ENCODE measurements at places on chromosomes 2 and 18. TPM values are rescaled to one million over a fixed set of nuclear protein-coding genes. Genes with fewer than 3 reads are reported as not detected.

The MFSD2B gene
- 0.39 TPM for total RNA-seq

The STARD6 gene
- not detected for total RNA-seq

The CD226 gene
- total RNA-seq, result 1.2 TPM

The IFIH1 gene
- 7.0 TPM for total RNA-seq

The CSRNP3 gene
- 0.05 TPM for total RNA-seq

The TSPYL6 gene
- total RNA-seq, result not detected

The COL5A2 gene
- total RNA-seq, result 2.3 TPM

The IL36A gene
- total RNA-seq, result not detected

The TRIM54 gene
- total RNA-seq, result 2.0 TPM

The RAD51AP2 gene
- 0.10 TPM for total RNA-seq

The ZNF142 gene
- total RNA-seq, result 29.2 TPM

The VIL1 gene
- 0.49 TPM for total RNA-seq

The FEV gene
- total RNA-seq, result not detected

DNA sequence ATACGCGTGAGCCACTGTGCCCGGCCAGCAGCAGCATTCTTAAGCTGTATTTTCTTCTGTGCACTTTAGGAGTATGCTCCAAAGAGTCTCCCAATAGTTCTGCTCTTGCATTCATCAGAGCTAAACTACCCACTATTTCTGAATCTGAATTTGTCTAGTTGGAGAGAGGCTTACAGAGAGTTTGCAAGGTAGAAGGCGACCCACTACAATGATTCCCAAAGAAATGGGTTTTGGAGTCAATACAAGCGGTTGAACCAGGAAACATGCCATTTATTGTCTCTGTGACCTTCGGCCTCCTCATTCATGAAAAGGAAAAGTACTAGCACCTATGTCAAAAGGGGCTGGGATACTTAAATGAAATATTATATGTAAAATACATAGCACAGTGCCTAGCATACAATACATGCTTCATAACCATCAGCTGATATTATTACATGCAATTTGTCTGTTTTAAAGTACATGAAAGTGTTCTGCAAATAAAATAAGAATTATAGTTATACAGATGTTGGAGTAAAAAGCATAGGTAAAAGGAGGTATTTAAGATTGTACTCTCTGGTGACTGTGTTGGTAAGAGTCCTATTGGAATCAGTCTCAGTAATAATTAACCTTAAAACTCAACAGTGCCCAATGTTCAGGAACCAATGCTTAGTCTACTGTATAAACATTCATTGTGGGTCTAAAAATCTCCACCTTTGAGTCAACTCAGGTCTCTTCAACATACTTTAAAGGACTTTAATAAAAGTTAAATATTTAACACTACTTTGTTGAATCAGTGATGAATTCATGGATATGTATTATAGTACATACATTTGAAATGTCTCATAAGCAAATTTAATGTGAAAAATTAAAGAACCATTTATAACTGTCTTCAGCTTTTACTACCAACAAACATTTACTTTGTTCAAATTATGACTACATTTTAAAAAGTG is 89.8 kb upstream of the GRB14 start:
- H3K27me3 ChIP-seq, result no peaks in the 10 kb centered on the region
- no peaks in the 10 kb centered on the region for H3K4me1 ChIP-seq
- no peaks in the 10 kb centered on the region for H3K36me3 ChIP-seq
- H3K4me3 ChIP-seq, result no peak overlapping the region
- no peak overlapping the region for H3K27ac ChIP-seq

GRCh38 chr2:60118061-60118460 is 435.4 kb downstream of the BCL11A start:
- no peak for DNase-seq
- no peak overlapping the region for H3K4me3 ChIP-seq
- no peak overlapping the region for H3K27ac ChIP-seq
- H3K36me3 ChIP-seq, result no peaks in the 10 kb centered on the region
- no peaks in the 10 kb centered on the region for H3K4me1 ChIP-seq
- no peaks in the 10 kb centered on the region for H3K27me3 ChIP-seq

GRCh38 chr2:215324811-215325210 is 13.0 kb downstream of the ATIC start:
- H3K4me3 ChIP-seq, result no peak overlapping the region
- no peak overlapping the region for H3K27ac ChIP-seq
- peaks cover 36% of the 10 kb centered on the region for H3K36me3 ChIP-seq
- no peaks in the 10 kb centered on the region for H3K27me3 ChIP-seq

- no peak overlapping the region for H3K4me3 ChIP-seq
- no peak overlapping the region for H3K27ac ChIP-seq
- DNase-seq, result no peak
- H3K36me3 ChIP-seq, result no peaks in the 10 kb centered on the region
- H3K27me3 ChIP-seq, result peaks cover 41% of the 10 kb centered on the region
These were observed 213.3 kb downstream of the ACKR3 start for GRCh38 chr2:236782938-236783337.

GRCh38 chr2:20665243-20666004 is 1.5 kb upstream of the GDF7 start:
- no peak for DNase-seq
- peaks cover 29% of the 10 kb centered on the region for H3K27me3 ChIP-seq
- no peak overlapping the region for H3K27ac ChIP-seq
- H3K36me3 ChIP-seq, result no peaks in the 10 kb centered on the region
- H3K4me3 ChIP-seq, result no peak overlapping the region

GRCh38 chr18:54184836-54185235 is 39.6 kb downstream of the MBD2 start:
- H3K4me3 ChIP-seq, result no peak overlapping the region
- H3K27ac ChIP-seq, result no peak overlapping the region
- H3K4me1 ChIP-seq, result no peaks in the 10 kb centered on the region
- DNase-seq, result no peak
- H3K36me3 ChIP-seq, result peaks cover 10% of the 10 kb centered on the region

- peak; percentile 21 for DNase-seq
- no peak overlapping the region for H3K27ac ChIP-seq
- H3K4me1 ChIP-seq, result no peaks in the 10 kb centered on the region
- no peak overlapping the region for H3K4me3 ChIP-seq
These were observed 17.9 kb downstream of the LCT start for GRCh38 chr2:135818937-135819610.

DNA sequence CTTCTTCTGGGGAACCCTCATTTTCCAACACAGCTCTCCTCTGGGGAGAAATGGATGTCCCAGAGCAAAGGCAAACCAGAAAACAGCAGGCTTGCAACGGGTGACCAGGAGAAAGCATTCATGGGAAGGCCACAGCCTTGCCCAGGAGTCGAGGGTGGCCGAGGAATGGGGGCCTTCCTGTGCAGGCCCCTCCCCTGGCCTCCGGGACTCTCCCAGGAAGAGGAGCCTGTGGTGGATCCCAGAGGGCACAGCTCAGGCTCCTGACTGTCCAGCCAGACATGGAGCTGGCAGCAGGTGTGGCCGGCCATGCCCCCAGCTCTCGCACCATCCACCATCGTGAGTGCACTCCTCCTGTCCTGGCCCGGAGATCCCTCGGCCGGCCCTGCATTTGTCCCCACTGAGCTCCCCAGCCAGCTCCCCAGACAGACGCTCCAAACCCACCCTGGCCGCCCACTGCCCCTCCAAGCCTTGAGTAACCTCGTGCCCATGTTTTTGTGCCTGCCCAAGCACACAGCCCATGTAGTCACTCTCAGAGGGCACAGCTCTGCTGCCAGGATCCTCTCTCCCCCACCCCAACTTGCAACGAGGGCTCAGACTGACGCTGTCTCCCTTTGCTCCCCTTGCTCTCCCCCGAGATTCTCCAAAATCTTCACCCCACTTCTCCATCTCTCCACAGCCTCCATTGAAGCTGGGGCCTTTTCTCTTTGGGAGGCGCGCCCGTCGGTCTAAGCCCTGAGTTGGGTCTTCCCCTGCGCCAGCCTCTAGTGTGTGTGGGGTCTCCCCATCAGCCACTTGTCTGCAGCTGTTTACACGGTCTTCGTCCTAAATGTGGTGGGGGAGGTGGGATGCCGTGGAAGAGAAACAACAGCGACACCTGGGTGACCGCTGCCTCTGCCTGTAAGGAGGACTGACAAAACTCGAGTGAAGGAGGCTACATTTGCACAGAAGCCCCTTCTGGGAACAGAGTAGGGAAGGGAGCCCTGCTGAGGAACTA is 9.8 kb downstream of the PRLH start:
- DNase-seq, result no peak
- H3K4me3 ChIP-seq, result peak overlapping the region; percentile 24
- H3K27ac ChIP-seq, result peak overlapping the region; percentile 64
- H3K4me1 ChIP-seq, result peaks cover 12% of the 10 kb centered on the region

- no peak overlapping the region for H3K27ac ChIP-seq
- H3K4me1 ChIP-seq, result peaks cover 4% of the 10 kb centered on the region
- no peak overlapping the region for H3K4me3 ChIP-seq
- H3K36me3 ChIP-seq, result no peaks in the 10 kb centered on the region
These were observed 124.7 kb downstream of the PPP1R1C start for GRCh38 chr2:182110347-182110746.

GRCh38 chr2:190563109-190563508 is 28.6 kb upstream of the NEMP2 start:
- H3K27me3 ChIP-seq, result no peaks in the 10 kb centered on the region
- no peak overlapping the region for H3K27ac ChIP-seq
- H3K4me3 ChIP-seq, result no peak overlapping the region
- DNase-seq, result no peak

- H3K4me1 ChIP-seq, result no peaks in the 10 kb centered on the region
- no peak for DNase-seq
- no peaks in the 10 kb centered on the region for H3K27me3 ChIP-seq
These were observed 54.5 kb downstream of the FAM124B start for GRCh38 chr2:224347176-224348051.

GRCh38 chr2:84781942-84782716 is 98.8 kb downstream of the TRABD2A start:
- DNase-seq, result peak; percentile 8
- no peak overlapping the region for H3K4me3 ChIP-seq
- 0 out of 2 replicates have a peak, but pooled peaks cover 2% of the 10 kb centered on the region for H3K4me1 ChIP-seq

DNA sequence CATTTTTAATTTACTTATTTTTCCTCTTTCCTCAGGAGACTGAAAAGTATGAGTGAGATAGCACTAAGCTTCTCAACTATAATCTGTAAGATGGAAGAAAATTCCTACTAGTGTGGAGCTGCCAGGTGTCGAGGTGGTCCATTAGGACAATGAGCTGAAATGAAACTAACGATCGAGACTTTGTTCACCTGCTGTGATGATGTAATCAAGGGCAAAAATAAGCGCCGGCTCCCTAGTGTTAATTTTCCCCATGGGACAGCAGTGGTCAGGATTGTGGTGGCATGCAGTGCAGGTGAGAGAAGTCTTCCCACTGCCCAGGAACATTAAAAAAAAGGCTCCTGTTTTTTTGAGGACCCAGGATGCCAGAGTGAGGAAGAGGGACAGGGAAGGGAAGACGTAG is 859.1 kb upstream of the GCFC2 start:
- no peak overlapping the region for H3K4me3 ChIP-seq
- H3K4me1 ChIP-seq, result no peaks in the 10 kb centered on the region
- H3K27me3 ChIP-seq, result no peaks in the 10 kb centered on the region
- no peak overlapping the region for H3K27ac ChIP-seq
- no peak for DNase-seq

- DNase-seq, result no peak
- H3K4me1 ChIP-seq, result peaks cover 13% of the 10 kb centered on the region
- H3K36me3 ChIP-seq, result peaks cover 2% of the 10 kb centered on the region
- H3K27ac ChIP-seq, result no peak overlapping the region
These were observed 2.8 kb downstream of the MSH2 start for GRCh38 chr2:47405757-47406156.

DNA sequence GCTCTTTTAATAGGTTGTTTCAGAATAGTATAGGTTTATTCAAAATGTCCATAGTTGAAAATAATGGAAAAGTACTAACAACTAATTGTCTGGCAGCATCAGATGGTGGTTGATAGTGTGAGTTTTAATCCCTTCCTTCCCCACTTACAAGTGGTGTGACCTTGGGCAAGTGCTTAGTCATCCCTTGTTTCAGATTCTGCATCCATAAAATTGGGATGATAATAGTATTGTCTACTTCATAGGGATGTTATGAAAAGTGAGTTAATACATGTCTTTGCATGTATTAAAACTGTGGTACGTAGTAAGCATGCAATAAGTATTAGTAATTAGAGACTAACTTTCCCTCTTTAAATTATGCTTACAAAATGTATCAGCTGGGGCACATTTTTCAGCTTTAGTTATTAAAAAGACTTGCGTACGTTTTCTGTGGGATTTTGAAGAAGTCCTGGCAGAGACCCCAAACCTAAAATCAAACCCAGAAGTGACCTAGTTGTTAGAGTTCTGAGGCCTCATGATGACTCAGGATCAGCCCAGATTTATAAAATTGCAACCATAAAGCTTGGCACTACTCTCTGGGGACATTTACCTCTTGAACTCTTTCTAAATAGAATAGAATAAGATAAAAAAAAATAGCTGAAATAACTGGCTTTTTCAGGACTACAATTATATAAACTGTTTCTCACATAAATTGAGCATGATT is 8.6 kb downstream of the ITGA4 start:
- H3K36me3 ChIP-seq, result no peaks in the 10 kb centered on the region
- H3K27ac ChIP-seq, result no peak overlapping the region
- H3K27me3 ChIP-seq, result no peaks in the 10 kb centered on the region
- no peak overlapping the region for H3K4me3 ChIP-seq

- H3K27me3 ChIP-seq, result no peaks in the 10 kb centered on the region
- no peaks in the 10 kb centered on the region for H3K36me3 ChIP-seq
- H3K4me3 ChIP-seq, result no peak overlapping the region
- no peak overlapping the region for H3K27ac ChIP-seq
- no peak for DNase-seq
These were observed 513.9 kb upstream of the MEX3C start for GRCh38 chr18:51711298-51711889.

- H3K4me3 ChIP-seq, result no peak overlapping the region
- no peaks in the 10 kb centered on the region for H3K36me3 ChIP-seq
- H3K27ac ChIP-seq, result no peak overlapping the region
- no peak for DNase-seq
- no peaks in the 10 kb centered on the region for H3K4me1 ChIP-seq
These were observed 15.3 kb upstream of the RIT2 start for GRCh38 chr18:43130716-43131260.

DNA sequence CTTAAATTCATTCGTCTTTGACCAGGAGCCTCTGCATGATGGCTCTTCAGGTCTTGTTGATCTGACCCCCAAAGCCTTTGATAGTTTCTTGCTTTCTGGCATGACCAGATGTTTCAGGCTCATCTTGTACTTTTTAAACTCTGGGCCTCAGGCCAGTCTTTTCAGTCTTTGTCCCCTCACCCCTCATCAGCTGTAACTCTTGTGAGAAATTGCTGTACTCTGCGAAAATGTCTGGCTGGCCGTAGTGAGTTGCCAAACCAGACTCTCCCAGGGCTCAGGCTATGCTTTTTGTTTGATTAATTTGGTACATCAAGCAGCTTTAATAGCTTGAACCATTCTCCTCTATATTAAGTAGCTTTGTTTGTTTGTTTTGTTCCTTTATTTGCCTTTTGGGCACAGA is 75.9 kb downstream of the BABAM2 start:
- no peaks in the 10 kb centered on the region for H3K27me3 ChIP-seq
- peaks cover 5% of the 10 kb centered on the region for H3K4me1 ChIP-seq
- no peak overlapping the region for H3K4me3 ChIP-seq
- no peak for DNase-seq

GRCh38 chr2:241568726-241569125 is 10.2 kb downstream of the BOK start:
- H3K4me3 ChIP-seq, result no peak overlapping the region
- no peaks in the 10 kb centered on the region for H3K27me3 ChIP-seq
- H3K36me3 ChIP-seq, result peaks cover 10% of the 10 kb centered on the region
- no peak for DNase-seq
- H3K27ac ChIP-seq, result no peak overlapping the region
- peaks cover 6% of the 10 kb centered on the region for H3K4me1 ChIP-seq

GRCh38 chr2:149410701-149411484 is 80.5 kb downstream of the LYPD6 start:
- H3K4me3 ChIP-seq, result no peak overlapping the region
- no peaks in the 10 kb centered on the region for H3K36me3 ChIP-seq
- no peaks in the 10 kb centered on the region for H3K27me3 ChIP-seq
- H3K27ac ChIP-seq, result no peak overlapping the region

GRCh38 chr2:217941886-217942728 is 60.7 kb downstream of the TNS1 start:
- no peak overlapping the region for H3K27ac ChIP-seq
- H3K27me3 ChIP-seq, result no peaks in the 10 kb centered on the region
- no peak for DNase-seq
- no peaks in the 10 kb centered on the region for H3K36me3 ChIP-seq
- peaks cover 10% of the 10 kb centered on the region for H3K4me1 ChIP-seq

Data from HCT116 (cell line).